ENCODE measurements at places on chromosomes 4 and X.

DNA sequence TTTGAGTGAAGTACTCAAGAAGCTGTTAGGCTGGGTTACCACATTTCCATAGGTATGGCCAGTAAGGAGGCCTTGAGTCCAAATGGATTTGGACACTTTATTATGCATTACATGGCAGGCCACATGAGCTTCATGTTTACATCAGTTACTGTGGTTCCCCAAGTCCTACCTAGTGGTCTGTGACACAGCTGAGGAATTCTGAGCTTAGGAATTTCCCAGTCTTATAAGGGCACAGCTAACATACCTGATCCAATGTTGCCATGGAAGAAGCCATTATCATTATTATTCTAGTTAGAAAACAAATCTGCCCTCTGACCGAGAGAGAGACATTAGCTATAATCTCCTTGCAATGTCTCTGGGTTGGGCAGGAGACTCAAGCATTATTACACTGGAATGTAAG lies 174.4 kb upstream of the NUDT10 start:
- DNase-seq, result no peak

- DNase-seq, result no peak
Observed at GRCh38 chr4:41132055-41132683, 82.2 kb downstream of the APBB2 start.

- no peak for DNase-seq
Observed at GRCh38 chr4:113756005-113756410, 5.5 kb downstream of the CAMK2D start.

GRCh38 chrX:153468008-153468580 lies 2.3 kb downstream of the HAUS7 start:
- DNase-seq, result no peak

DNA sequence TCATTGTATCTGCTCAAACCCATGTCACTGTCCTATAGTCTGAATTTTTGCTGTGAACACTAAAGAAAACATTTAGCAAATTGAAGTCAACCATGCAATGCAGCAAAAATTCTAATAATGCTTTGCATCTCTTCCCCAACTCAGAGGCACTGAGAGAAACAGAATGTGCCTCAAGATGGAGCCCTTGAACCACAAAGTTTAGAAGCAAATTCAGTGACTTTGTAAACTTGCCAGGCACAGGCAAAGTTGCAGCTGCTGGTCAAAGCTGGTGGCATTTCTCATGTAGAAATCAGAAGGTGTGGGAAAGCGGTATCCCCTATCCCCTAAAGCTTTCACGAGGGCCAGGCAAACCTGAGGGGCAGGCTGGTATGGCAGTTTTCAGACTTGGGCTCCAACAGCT lies 121.7 kb upstream of the DIPK2B start:
- DNase-seq, result peak; percentile 8

- DNase-seq, result no peak
Observed at GRCh38 chr4:42554072-42554471, 102.8 kb downstream of the ATP8A1 start.

- DNase-seq, result no peak
Observed at GRCh38 chr4:139704915-139705485, 39.4 kb downstream of the MGST2 start.

DNA sequence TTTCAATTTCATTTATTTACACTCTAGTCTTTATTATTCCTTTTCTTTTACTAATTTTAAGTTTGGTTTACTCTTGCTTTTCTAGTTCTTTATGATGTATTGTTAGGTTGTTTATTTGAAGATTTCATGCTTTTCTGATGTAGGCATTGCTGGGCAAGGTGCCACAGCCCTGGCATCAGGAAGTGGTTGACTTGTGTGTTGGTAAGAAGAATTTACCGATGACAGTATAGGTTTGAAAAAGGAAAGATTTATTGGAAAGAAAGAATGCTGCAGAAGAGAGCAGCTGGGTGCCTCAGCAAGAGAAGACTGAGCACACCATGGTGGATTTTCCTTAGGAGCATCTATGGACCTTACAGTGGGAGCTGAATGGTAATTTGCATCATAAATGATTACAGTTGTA lies 153.2 kb downstream of the KLF8 start:
- DNase-seq, result no peak

GRCh38 chrX:129959493-129959832 lies 23.0 kb upstream of the BCORL1 start:
- no peak for DNase-seq

DNA sequence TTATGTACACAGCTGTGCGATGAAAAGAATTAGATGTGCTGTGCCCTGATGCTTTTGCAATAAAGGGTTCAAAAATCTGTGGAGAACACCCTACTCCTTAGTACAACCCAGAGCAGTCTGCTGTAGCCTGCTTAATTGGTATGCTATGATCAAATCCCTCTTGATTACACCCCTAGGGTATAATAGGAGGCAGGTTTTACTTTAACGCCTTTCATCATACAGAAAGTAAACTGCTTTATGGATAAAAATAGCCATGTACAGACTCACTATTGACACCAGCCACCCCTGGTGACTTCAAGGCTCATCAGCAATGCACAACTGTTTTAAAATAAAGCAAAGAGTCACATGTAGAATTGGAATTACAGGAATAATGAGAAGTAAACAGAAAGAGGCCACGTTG lies 315.3 kb downstream of the DMD start:
- no peak for DNase-seq

GRCh38 chr4:45741897-45742296 lies 382.0 kb downstream of the GABRG1 start:
- no peak for DNase-seq

GRCh38 chrX:129522184-129523078 lies 859 bp downstream of the SMARCA1 start:
- DNase-seq, result peak; percentile 27

GRCh38 chr4:91622925-91623602 lies 680.7 kb upstream of the GRID2 start:
- DNase-seq, result no peak

DNA sequence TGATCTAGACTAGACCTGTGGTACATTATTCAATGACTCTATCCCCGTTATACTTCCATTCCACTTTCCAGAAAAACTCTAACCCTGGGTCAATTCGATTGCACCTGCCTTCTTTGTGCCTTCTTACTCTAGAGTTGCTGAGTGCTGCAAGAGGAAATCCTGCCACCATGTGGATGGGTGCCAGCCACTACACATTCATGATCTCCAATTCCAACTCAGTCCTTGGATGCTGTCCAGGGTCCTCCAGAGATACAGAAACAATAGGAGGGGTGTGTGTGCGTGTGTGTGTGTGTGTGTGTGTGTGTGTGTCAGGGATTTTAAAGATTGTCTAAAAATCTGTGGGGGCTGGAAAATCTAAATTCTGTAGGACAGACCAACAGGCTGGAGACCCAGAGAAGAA lies 42.9 kb upstream of the INTS6L start:
- peak; percentile 0 for DNase-seq

DNA sequence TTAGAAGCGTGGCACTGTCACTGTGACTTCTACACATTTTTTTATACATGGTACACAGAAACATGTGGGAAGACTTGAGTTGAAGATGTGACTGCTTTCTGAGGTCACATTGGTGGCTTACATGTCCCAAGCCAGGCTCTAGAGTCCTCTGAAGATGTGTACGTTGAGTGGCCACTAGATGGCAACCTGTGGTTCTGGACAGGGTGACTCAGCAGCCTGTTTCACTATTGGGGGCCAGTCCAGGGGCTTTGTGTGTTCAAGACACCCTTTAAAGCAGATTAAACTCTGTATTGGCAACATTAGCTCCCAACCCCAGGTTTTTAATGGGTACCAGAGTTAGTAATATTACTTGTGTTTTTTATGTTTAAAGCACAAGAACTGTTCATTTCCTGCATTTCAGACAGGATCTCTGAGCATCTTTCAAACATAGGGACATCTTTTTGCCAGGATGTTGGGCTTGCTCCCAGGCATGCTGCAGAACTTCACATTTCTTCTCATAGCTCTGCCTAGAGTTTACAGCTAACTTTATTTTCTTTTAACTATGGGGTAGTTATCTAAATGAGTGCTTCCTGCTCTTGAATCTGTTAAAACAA lies 53.0 kb downstream of the DCUN1D4 start:
- DNase-seq, result peak; percentile 28

- DNase-seq, result no peak
Observed at GRCh38 chr4:69830560-69831269, 29.2 kb downstream of the SULT1E1 start.

DNA sequence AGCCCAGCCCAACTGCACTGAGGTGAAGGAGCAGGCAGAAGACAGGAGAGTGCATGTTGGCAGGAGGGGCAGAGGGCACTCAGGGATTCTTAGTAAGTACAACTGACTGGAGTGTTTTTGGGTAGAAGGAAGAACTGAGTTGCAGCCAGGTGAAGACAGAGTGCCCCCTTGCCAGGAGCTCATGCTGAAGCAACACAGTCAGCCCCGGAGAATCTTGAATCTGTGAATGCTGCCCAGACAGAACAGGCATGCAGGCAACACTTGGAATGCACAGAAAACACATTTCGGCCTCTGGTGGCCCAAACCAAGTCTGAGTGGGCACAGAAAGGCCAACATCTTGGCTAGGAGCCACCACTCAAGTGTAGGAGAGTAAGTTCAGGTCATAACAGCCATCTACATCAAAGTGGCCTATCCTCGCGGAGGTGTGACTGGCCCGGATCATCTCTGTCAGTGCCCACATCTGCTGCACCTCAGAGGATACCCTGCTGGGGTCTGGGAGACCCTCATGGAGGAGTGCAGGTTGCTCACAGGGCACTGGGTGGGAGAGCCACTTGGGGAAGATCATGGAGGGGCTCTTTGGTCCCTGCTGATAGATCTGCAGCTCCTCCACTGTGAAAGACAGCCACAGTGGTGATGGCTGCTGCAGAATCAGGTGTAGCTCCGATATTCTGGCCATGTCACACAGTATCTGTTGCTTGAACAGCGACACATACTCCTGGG lies 40.4 kb downstream of the USP11 start:
- no peak for DNase-seq

DNA sequence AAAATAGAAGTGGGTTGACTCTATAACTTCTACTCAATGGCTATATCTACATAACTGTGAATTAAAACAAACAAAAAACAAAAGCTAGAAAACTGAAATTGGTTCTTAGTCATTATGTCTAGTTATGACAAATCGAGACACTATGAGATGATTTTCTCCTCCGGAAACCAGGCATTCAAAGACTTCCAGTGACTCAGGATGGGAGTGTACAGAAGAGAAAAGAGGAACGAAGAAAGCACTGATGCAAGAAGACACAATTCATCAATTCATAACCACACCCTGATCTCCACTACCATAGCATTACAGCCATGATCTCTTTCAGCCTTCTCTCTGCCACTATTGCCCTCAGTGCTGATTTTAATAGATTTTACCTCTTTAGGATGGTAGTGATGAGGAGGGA lies 253.6 kb downstream of the CBLL2 start:
- DNase-seq, result no peak

- DNase-seq, result no peak
Observed at GRCh38 chr4:37675587-37676290, 10.4 kb downstream of the RELL1 start.

DNA sequence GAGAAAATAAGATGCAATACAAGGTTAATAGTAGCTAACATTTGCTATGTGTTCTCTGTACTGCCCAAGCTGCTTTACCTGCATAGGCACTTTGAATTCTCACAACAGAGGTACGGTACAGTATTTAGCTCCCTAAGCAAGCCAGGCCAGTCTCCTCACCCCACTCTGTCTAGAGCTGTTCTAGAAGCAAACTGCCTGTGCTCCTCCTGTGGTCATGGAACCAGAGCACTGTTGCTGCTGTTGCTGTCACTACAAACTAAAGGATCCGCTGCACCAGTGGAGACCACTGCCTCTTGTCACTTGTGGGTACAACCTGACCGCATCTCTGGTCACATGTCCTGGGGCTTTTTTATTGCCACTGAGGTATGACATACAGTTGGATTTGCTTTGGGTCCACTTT lies 19.6 kb downstream of the ZNF330 start:
- no peak for DNase-seq

DNA sequence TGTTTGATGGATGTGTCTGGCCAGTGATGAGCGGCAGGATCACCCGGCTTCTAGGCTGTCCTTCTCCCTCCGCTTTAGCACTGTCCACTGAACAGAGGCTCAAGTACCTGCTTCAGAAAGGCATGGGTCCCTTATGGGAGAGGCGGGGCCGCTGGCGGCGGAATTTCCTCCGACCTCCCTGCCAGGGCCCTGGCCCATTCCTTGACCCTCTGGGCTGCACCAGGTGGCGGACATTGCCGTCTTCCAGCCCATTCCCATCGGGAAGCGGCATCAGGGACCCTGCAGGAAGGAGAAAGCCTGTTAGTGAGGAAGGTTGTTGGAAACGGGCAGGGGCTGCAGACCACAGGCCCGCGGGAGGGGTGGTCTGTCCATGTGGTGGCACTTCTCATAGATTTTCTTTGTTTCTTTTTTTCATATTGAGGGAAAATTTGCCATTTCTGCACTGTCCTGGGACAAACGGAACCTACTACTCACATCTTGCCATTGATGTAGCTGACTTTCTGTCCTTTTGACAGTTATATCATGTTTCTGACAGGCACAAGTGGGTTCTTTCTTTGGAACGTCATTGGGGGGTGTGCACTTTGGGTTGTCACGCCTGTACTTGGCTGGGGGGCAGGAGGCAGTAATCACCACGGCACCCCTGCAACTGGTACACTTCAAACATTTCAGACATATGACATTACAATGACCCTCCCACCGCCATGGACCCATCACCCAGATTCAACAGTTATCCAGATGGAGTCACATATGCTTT lies 6.1 kb downstream of the APLN start:
- no peak for DNase-seq

DNA sequence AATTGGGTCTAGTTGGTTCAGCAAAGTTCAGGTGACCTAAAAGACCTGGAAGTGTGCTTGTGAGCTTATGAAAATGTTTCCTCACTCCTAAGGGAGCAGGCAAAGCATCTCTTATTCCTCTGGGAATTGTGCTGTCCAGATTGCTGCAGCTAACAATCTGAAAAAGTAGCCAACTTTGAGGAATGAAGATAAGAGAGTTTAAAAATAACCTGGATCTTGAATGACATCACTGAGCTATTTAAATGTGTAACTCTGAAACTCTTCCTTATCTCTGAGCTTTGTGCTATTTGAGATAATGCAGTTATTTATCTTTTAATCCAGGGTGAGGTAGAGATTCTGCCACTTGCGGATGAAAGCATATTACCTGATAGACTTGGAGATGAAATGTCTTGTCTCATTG lies 384.8 kb downstream of the PPP4R3C start:
- DNase-seq, result no peak

DNA sequence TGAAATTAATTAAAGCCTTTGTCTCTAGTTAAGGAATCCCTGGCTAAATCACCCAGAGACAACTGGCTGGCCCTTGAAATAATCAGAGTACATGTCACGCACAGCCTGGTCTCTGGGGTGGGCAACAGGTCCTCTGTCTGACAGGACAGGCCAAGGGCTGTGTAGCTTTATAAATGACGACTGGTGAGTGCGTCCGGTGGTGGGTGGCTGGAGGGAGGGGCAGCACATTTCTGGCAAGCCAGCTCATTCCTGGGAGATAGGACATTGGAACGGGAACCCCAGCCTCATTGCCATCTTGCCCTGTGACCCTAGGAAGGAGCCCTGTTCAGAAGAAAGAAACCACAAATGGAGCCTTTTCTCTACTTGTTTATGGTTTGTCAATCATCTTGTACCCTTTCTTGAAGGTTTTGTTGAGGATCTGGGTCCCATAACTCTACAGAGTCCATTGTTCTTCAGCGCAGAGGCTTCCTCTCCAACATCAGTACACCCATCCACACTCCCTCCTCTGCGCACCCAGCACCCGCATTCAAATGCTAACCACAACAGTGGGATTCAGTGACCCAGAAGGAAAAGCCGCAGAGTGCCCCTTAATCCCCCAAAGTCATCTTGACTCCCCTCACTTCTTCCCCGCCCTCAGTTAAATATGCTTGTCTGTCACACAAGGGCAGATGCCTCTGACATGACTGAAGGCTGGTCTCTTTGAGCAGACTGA lies 368.1 kb downstream of the UNC5C start:
- DNase-seq, result no peak

GRCh38 chr4:11730545-11730944 lies 301.9 kb upstream of the HS3ST1 start:
- no peak for DNase-seq
